ENCODE measurements at places on chromosomes 7 and 10. TPM values are rescaled to one million over a fixed set of nuclear protein-coding genes. Genes with fewer than 3 reads are reported as not detected.

- no peak for DNase-seq
Observed at GRCh38 chr10:28172223-28172610, 130.6 kb downstream of the MPP7 start.

GRCh38 chr10:59524348-59524747 lies 162.0 kb upstream of the FAM13C start:
- DNase-seq, result no peak

GRCh38 chr7:105306298-105306748 lies 82.4 kb downstream of the SRPK2 start:
- peak; percentile 46 for DNase-seq

GRCh38 chr7:121020249-121020988 lies 31.9 kb downstream of the CPED1 start:
- peak; percentile 61 for DNase-seq

The C10orf53 gene
- total RNA-seq, result not detected

GRCh38 chr7:86814661-86815379 lies 171.1 kb downstream of the GRM3 start:
- peak; percentile 2 for DNase-seq

The MPP7 gene
- 2.1 TPM for total RNA-seq

GRCh38 chr10:132107186-132107948 lies 41.6 kb downstream of the JAKMIP3 start:
- DNase-seq, result peak; percentile 4

GRCh38 chr10:110368002-110368401 lies 63.3 kb upstream of the SMNDC1 start:
- no peak for DNase-seq

DNA sequence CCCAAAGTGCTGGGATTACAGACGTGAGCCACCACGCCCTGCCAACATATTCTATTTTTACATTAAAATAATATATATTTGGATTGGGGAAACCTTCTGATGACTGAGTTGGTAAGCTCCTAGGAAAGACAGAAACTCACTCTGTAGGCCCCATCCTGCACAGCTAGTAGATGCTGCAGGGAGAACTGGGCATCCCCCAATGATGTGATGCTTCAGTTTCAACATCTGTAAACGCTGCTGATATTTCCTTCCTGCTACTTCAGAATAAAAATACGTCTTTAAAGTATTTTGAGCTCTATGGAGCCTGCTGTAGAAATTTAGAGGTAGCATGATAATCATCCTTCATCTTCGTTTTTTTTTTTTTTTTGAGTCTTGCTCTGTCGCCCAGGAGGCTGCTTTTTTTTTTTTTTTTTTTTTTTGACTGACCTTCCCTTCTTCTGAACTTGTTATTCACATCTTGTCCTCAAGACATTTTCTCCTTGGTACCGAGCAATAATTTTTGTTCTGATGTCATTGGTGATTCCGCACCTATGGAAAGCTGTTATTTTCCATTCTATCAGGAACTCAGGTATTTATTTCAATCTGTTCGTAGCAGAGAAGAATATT lies 21.8 kb upstream of the INPP5F start:
- no peak for DNase-seq

- no peak for DNase-seq
Observed at GRCh38 chr7:49703337-49703736, 70.1 kb upstream of the VWC2 start.

All from renal cortical epithelial cell (primary cell).